Activated CD4-positive, CD25-positive, alpha-beta regulatory T cell treated with anti-CD3 and anti-CD28 coated beads, Interleukin-2, amount 50 U/mL, for 16 hours (primary cell): ENCODE measurements at places on chromosomes 5 and 9.

DNA sequence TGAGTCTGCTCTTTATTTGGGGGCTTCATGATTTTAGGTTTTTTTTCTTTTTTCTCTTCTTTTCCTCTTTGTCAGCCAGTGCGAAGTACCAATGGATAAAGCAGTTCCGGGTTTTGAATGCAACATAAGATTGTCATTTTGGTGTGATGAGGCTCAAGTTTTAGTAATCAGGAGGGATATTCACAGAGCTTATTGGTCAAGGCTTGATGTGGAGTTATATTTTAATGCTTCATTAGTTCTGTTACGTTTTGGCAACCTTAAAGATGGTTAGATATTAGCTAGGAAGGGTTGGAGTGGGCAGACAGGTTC lies 1.4 kb downstream of the PIK3R1 start:
- no peak for DNase-seq

DNA sequence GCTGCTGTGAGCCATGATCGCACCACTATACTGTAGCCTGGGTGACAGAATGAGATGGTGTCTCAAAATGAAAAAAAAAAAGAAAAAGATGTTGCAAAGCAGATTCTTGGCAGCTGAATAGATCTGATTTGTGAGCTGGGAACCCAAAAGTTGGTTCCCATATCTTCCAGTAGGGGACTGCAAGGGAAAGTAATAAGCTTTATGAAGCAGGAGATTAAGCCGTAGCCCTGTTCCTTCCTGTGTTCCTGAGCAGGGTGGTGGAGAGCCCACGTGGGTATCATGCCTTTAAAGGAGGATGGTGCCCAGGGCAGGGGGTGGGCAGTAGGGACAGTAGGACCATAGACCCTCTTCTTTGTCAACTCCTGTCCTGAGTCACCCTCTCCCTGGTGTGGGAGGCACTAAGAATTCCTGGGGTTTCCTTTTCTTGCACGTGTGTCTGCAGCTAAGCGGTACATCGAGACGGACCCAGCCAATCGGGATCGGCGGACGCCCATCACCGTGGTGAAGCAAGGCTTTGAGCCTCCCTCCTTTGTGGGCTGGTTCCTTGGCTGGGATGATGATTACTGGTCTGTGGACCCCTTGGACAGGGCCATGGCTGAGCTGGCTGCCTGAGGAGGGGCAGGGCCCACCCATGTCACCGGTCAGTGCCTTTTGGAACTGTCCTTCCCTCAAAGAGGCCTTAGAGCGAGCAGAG lies 37.9 kb downstream of the STOM start:
- no peak for DNase-seq

DNA sequence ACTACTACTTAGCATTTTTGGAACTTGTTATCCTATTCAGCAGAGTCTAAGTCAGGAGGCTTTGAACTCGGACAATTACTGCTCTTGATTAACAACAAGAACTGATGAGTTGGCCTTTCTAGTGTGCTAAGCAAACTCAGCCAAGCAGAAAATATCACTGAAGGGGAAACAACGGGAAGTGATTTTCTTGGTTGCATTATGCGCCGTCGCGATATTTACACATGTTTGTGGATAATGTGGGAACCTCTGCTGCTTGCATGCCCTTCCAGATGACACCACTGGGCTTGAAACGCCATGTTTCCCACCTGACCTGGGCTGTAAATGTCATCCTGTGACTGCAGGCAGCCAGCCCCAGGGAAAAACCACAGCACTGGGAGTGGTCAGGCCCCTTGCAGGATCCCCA lies 205.5 kb downstream of the PAX5 start:
- no peak for DNase-seq

DNA sequence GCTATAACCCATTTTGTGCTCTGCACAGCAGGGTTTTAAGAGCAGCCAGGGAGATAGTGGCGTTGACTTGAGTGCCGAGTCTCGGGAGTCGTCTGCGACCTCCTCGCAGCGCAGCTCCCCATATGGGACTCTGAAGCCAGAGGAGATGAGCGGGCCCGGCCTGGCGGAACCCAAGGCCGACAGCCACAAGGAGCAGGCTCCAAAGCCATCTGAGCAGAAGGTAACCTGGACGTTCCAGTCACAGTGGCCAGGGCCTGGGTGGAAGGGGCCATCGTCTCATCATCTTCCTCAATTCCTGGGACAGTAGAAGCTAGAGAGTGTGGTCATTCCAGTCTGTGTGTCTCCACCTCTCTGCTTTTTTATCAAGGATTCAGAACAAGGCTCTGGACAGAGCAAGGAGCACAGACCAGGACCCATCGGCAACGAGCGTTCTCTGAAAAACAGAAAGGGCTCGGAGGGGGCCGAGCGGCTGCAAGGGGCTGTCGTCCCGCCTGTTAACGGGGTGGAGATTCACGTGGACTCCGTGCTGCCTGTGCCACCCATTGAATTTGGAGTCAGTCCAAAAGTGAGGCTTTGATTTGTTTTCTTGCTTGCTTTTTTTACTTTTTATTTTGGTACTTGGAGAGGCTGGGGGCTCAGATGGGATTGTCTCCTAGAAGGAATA lies 20.2 kb upstream of the POMT1 start:
- DNase-seq, result no peak

DNA sequence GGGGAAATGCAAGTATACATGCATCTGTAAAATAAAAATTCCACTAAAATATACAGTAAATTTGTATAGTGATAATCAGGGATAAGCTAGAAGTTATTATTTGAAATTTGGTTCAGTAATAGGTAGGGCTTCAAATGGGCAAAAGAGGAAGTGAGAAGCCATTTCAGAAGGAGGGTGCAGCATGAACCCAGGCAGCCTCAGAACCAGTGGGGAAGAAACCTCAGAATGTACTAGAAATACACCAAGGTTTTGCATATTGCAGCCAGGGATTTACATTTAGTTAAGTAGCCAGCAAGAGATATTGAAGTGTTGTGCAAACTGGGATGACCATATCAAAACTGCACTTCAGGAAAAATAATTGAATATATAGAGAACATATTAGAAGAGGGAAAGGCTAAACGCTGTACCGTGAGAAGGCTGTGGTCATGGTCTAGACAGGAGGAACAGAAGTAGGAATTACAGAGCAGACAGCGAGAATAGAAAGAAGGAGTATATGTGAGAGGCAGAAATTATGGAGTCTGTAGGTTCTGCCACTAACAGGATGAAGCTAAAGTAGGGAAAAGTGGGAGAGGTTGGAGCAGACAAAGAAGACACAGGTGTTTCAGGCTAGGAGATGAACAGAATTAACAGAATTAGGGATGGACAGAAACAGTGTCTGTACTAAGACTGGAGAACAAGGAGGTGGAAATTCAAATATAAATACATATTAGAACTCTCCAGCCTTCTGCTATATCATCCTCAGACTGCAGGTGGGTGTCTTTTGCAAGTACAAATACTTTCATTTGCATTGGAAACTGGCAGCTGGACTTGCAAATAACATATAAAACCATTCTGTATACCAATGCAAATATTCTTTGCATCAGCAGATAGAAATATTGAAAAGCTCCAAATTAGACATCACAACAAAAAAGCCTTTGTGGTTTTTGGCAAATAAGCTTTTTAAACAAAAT lies 335.6 kb downstream of the ZNF608 start:
- no peak for DNase-seq

DNA sequence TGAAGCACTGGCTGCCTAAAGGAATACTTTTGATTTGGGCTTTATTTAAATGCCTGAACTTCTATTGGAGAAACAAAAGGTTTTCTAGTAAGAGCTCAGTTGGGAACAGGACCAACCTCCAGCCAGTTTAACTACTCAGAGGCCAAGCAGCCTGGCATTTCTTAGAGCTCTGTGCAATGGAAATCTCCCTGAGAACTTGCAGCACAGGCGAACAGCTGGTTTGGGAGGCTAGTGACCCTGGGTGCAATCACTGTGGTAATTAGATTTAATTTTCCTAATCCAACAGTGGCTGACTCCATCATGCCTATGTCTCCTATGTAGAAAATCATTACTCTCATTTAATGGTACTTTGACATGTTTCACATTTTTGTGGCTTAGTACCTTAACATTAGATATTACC lies 1.0 kb upstream of the CDH6 start:
- no peak for DNase-seq

GRCh38 chr5:95859661-95860060 lies 37.1 kb upstream of the GLRX start:
- no peak for DNase-seq

DNA sequence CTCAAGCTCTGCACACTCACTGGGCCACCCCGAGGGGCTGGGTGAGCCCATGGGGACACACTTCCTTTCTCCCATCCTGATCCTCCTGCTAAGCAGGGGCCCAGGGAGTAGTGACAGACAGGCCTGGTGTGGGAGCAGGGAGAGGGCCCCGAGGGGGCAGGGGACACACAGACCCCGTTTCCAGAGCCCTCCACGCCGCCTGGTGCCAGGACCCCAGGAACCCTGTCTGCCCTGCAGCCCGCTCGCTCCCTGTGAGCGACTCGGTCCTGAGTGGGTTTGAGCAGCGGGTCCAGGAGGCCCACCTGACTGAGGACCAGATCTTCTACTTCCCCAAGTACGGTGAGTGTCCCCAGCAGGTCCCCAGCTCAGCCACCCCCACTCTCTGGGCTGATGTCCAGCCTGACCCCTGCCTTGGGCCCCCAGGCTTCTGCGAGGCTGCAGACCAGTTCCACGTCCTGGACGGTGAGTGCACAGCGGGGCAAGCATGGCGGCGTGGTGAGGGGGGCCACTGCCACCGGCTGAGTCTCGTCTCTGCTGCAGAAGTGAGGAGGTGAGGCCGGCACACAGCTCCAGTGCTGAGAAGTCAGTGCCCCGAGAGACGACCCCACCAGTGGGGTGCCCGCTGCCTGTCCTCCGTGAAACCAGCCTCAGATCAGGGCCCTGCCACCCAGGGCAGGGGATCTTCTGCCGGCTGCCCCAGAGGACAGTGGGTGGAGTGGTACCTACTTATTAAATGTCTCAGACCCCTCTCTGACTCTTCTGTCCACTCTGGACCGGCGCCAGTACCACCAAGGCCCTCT lies 1.4 kb downstream of the C8G start:
- DNase-seq, result no peak
